Renal cortex interstitium (tissue), 15 donors: ENCODE measurements at places on chromosomes 12 and 14. TPM values are rescaled to one million over a fixed set of nuclear protein-coding genes. Genes with fewer than 3 reads are reported as not detected.

OLR1 gene
- 1.3 TPM for polyA plus RNA-seq

DNA sequence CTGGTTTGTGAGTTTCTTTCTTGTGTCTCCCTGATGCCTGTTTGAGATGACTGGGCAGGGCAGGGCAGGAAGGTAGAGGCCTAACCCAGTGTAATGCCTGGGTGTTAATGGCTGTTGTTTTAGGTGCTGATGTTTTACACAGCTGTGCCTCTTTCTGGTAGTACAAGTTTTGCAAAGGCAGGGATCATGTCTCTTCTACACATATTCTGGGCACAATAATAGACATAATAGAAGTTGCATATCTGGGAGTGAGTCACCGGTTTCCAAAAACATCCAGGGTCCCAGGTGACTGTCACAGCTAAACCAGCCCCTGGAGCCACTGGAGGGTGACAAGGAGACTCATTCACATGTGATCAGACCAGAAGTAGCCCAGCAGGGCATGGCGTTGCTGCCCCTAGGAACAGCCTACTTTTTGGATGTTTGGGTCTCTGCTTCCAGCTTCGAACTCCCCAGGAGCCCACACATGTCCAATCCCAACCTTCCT, 18.1 kb downstream of the TPCN1 start:
- DNase-seq, result no peak

SALL2 gene
- 54.7 TPM for polyA plus RNA-seq

SIX1 gene
- 11.9 TPM for polyA plus RNA-seq

DNA sequence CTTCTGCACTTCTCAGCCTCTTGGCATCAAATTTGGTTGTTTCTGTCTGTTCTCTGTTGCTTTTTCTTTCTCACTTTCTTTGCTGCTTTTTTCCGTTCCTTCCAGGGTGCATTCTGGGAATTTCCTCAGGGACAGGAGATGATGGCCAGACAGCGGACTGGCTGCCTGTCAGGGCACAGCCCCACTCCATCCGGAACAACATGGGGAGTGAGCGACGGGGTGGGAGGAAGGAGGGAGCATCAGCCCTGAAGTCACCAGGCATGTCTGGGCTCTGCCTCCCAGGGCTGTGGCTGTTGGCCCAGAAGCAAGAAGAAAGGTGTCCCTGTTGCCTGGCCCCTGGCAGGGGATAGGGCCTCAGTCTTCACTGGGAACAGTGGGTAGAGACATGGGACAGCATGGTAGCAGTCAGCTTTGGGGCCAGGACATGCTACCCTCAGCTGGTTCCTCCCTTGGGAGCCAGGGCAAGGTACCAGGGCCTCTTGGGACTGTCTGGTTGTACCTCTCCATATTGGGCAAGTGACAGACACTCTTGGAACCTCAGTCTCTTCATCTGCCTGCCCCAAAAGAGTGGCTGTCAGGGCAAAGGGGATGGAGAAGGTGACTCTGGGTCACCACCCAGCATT, 8.6 kb downstream of the PGF start:
- no peak for DNase-seq

GRCh38 chr14:89282191-89282590, 134.8 kb downstream of the FOXN3 start:
- no peak for DNase-seq

- DNase-seq, result peak; percentile 47
Measured at GRCh38 chr14:24806061-24806678, 172.2 kb upstream of the GZMB start.

CLEC2A gene
- not detected for polyA plus RNA-seq

DNA sequence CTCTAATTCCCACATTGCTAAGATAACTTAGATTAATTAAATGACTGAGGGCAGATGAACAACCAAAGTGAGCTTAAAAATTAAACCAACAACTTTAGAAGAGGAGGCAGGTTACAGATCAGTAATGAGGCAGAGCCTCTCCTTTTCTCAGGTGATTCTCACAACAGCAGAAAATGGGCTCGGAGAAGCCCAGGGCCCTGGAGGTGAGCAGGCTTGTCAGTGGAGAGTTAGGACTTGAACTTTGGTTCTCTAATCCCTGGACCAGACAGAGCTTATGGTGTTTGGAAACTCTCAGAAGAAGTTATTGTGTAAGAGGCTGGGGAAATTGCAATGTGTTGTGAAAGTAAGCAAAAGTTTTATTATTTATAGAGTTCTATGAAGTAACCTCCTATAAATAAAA, 2.8 kb downstream of the TRHDE start:
- no peak for DNase-seq

DNA sequence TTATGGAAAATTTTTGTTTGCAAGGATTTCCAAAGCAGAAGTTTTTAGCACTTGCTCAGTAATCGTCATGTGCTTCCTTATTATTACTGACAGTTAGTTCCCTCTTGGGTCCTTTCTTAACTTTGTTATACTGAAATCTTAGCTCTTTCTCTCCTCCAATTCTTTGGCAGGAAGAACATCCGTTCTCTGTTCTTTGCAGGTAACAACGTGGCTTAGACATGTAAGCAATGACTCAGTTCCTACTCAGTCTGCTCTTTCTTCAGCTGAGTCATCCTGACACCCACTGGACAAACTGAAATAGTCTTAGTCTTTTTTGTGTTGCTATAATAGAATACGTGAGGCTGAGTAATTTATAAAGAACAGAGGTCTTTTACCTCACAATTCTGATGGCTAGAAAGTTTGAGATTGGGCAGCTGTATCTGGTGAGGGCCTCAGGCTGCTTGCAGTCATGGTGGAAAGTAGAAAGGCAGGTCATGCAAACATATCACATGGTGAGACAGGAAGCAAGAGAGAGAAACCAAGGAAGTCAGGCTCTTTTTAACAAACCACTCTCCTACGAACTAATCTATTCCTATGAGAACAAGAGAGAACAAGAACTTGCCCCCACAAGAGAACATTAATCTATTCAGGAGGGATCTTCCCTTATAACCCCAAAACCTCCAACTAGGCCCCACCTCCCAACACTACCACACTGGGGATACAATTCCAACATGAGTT, 49.2 kb downstream of the TESPA1 start:
- no peak for DNase-seq

DNA sequence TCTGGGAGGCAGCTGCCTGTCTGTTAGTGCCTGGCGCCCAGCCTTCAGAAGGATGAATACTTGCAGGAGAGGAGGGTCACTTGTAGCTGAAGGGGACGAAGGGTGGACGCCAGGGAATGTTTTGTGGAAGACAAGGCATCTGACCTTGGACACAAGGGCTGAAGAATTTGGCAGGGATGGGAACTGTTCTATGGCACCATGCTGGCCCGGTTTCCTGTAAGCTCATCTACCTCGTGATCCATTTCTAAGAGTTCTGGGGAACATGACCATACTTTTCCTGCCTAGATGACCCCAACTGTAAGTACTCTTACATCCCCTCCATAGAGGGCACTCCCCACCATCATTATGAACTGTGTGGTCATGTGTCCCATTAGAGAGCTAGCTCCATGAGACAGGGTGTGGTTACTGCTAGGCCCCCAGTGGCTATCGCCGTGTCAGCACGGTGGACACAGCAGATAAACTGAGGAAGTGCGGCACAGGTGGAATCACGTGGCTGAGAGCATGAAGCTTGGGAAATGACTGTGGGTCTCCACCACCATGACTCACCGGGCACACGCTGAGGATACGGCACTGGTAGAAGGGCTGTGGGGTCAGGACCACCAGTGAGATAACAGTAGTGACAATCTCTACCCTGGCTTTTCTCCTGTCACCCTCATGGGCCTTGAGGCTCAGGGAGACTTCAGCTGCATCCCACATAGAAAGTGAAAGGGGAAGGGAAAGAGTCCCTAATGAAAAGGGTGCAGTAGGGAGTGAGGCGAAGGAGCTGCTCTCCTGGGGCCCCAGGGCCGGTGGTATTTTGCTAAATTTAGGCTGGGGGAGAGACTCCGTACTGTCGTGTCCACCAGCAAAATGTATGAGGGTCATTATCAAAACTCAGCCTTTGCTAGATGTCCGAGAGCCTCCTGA, 252.6 kb downstream of the FOXN3 start:
- no peak for DNase-seq

SDR9C7 gene
- polyA plus RNA-seq, result 0.11 TPM

PPP1R1A gene
- polyA plus RNA-seq, result 54.2 TPM

GRCh38 chr12:123077298-123078119, 73.4 kb downstream of the PITPNM2 start:
- no peak for DNase-seq

GRCh38 chr12:72380441-72380840, 108.3 kb downstream of the TRHDE start:
- DNase-seq, result no peak

DNA sequence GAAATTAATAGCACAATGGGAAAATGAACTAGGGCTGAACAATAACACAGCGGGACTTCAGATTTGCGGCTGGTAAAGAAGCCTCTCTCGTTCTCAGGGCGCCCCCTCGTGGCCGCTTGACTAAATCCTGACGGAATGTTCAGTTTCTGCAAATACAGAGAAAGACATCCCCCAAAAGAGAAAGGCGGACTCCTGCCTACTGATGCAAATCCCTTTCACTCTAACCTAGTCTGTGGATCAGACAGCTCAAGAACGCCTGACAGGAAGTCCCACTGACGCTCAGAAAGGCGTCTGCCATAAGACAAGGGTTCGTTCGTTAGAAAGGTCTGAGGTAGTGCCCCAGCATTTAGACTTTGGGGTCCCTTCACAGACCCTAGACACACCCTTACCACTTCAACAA, 2.5 kb downstream of the NUAK1 start:
- peak; percentile 81 for DNase-seq

DNA sequence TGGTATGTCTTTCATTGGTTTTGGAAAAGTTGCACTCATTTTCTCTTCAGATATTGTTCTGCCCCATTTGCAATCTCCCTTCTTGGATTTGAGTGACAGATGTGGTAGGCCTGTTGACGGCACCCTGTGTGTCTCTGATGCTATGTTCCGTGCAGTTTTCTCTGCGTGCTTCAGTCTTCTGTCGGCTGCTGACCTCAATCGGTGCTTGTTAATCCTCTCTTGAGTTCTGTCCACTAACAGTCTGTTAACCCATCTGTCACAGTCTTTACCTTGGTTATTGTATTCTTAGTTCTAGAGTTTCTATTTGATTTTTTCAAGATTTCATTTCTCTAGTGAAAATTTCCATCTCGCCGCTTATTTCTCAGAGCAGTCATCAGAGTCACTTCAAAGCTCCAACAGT, 20.7 kb upstream of the PLD4 start:
- DNase-seq, result no peak

- no peak for DNase-seq
Measured at GRCh38 chr12:85836197-85837090, at the start of gene RASSF9. RASSF9 (minus strand) TSS chr12:85836409; CDS start chr12:85836201, 208 bp downstream.

DNA sequence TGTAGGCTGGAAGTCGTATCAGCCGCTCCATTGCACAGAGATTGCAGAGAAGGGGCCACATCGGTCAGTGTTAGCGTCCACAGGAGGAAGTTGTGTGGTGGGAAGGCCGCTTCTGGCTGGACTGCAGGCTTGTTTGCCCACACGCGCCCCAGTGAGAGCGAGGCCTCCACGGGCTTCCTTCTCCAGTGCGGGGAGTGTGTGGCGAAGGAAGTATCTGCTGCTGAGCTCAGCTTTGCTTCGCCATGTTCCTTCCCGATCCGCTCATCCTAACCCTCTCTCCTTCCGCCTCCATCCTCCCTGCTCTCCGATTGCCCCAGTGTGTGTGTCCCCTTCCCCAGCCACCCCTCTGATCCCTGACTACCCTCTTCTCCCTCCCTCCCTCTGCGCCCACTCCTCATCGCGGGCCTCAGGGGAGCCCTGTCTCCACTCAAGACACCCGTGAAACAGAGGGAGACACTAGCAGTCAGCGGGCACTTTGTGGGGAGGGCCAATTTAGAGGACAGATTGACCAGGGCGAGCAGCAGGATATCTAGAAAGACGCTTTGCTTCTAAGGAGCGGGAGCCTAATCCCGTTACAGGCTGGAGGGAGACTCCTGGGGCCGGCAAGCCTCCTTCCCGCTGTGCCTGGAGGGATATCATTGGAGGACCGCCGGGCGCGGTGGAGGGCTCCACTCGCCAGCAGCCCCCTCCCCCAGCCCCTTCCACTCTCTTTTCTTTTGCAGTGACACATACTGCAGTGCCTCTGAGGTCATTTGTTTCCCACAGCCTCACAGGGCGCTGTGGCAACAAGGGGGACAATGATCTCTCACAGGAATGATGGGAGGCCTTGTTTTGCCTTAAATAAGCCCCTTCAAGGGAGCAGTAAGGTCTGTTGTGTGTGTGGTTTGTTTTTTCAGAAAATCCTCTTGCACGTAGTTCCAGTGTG, 428.8 kb downstream of the ZFP36L1 start:
- DNase-seq, result peak; percentile 74

TEX22 gene
- 1.6 TPM for polyA plus RNA-seq

- DNase-seq, result no peak
Measured at GRCh38 chr14:24384169-24384568, 14.6 kb upstream of the NYNRIN start.

DNA sequence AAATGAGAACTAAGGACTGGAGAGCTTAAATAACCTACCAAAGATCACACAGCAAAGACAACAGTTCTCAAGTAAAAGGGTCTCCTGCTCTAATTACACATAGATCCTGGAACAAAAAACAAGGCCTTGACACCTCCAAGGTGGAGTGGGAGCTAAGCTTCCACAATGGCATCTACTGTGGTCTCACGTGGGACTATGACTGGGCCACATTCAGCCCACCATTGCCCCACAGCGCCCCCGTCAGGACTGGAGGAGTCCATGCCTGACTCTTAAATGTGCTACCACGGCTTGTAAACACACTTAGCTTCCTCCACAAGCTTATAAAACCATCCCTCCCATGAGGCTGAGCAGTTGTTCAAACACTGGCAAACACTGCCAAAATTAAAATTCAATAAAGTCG, 88.5 kb downstream of the GCH1 start:
- DNase-seq, result no peak

GRCh38 chr12:77553976-77554619, 276.6 kb upstream of the NAV3 start:
- no peak for DNase-seq

DNA sequence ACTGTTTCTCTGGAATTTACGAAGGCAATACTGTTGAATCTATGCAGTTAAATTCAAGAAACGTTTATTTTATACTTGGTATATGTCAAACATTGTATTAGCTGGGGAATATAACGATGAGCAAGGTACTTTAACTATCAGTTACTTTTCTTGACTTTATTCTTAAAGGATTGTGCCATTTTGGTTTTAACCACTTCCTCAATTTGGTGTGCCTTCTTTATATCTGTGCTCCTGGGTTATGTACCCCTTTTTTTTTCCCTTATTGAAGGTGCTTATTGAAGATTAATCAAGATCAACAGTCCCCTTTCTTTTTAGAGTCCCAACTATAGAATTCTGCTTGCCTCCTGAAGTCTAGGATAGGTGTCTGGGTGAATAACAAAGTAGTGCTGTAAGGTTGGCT, 5.8 kb downstream of the RAB21 start:
- no peak for DNase-seq

DNA sequence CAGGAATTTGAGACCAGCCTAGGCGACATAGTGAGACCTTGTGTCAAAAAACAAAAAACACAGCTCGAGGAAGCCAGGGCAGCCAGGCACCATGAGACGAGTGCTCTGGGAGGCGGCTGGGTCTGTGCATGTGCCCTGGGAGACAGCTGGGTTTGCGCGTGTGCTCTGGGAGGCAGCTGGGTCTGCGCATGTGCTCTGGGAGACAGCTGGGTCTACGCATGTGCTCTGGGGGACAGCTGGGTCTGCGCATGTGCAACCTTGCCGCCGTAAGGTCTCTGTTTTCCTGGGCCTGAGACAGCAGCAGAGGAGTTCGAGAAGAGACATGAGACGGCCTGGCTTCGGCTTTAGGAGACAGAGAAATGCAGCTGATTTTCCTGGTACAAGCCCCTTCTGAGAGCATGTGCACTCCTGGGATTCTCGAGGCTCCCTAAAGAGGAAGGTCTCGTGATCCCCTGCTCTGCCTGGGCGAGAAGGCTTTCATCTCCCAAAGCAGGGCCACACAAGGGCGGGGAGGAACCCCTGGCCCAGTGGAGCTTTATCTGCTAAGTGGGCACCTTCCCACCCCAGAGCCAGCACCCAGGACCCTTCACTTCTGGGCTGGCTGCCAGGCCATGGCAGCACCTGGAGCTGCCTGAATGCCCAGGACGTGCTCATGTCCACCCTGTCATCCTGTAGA, 3.5 kb upstream of the BDKRB1 start:
- no peak for DNase-seq
